ENCODE measurements at places on chromosomes 5 and 9. TPM values are rescaled to one million over a fixed set of nuclear protein-coding genes. Genes with fewer than 3 reads are reported as not detected.

DNA sequence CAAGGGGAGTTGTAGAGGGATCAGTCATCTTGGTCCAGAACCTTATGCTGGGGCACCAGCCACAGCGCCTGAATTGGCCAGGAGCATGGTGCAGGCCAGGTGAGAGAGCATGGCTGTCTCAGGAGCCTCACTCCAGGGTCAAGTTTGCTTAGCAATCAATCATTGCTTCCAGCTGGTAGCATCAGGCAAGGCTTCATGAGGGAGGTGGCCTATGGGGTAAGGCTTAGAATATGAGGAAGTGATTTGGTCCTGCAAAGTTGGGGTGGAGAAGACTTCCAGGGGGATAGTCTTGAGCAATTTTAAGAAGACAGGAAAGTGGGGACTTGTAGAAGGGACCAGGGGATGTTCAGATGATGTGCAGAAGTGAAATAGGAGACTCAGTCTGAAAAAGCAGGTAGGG, 53.9 kb upstream of the PITX1 start:
- no peaks in the 10 kb centered on the region for H3K4me1 ChIP-seq
- no peaks in the 10 kb centered on the region for H3K36me3 ChIP-seq
- DNase-seq, result no peak

DNA sequence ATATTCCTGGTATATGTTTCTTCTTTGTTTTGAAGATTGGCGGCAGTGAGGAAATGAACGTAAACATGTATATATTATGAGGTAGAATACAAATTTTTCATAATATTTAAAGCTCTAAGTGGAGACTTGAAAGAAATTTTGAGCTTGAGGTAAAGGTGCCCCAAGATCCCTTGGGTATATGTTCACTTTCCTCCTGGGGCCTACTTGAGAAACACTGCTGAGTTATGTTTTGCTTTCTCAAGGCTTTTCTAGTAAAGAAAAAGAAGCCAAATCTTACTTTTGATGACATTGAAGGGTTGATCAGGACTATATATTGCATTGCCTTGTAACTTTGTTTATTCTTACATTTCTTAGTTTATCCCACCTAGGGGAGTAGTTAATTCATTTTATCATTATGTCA, 30.7 kb downstream of the AP3S1 start:
- H3K27me3 ChIP-seq, result no peaks in the 10 kb centered on the region
- H3K27ac ChIP-seq, result no peak overlapping the region
- H3K4me1 ChIP-seq, result peaks cover 20% of the 10 kb centered on the region
- no peak for DNase-seq
- H3K4me3 ChIP-seq, result no peak overlapping the region

DNA sequence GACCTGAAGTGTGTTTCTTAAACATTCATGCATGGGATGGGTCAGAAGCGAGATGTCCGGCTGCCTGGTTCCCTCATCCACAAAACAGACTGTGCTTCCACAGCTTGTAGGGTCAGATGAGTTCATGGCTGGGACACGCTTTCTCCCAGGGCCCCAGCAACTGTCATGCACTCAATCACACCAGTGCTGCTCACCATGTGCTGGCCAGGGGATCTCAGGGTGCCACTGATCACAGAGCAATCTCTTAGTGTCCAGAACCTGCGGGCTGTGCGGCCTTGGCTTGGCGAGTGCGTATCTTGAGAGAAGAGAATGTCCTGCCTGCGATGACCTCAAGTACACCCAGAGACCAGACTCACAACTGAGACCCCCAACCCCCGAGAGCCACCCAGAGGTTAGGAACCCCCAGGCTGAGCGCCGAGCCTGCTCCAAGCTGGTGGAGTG, 26.0 kb upstream of the FCN2 start:
- no peak overlapping the region for H3K4me3 ChIP-seq
- H3K4me1 ChIP-seq, result peaks cover 6% of the 10 kb centered on the region
- no peak overlapping the region for H3K27ac ChIP-seq
- no peaks in the 10 kb centered on the region for H3K27me3 ChIP-seq

- no peaks in the 10 kb centered on the region for H3K36me3 ChIP-seq
- no peak for DNase-seq
- H3K27ac ChIP-seq, result no peak overlapping the region
- H3K27me3 ChIP-seq, result no peaks in the 10 kb centered on the region
- no peak overlapping the region for H3K4me3 ChIP-seq
Observed at GRCh38 chr9:108322326-108323098, 533.3 kb downstream of the ACTL7B start.

DNA sequence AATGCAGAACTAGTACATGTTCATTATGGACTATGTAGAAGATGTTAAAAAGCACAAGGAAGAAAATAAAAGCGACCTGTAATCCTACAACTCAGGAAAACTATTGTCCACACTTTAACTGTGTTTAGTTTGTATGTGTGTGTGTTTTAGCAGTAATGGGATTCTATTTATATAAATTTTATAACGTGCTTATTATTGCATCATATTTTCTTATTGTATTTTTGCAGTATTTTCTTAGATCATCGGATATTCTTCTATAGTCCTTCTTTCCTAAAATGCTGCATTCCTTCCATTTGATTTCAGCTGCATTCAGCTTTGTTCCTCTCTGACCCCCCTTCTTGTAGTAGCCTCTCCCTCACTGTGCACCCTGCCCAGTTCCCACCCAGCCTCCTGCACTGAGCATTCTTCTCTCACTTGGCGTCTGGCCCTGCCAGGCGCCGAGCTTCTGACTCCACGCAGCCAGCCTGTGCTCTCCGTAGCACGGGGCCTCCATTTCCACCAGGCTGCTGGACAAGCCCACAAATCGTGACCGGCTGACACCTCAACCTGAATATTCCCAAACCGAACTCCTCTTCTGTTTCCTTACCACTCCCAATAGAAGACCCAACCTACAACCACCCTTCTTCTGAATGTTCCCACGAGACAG, 39.9 kb downstream of the MVB12B start:
- peaks cover 14% of the 10 kb centered on the region for H3K4me1 ChIP-seq
- no peaks in the 10 kb centered on the region for H3K36me3 ChIP-seq
- H3K4me3 ChIP-seq, result no peak overlapping the region
- H3K27ac ChIP-seq, result no peak overlapping the region
- no peak for DNase-seq
- no peaks in the 10 kb centered on the region for H3K27me3 ChIP-seq

GRCh38 chr5:74357827-74358226, 282.7 kb downstream of the ENC1 start:
- H3K27ac ChIP-seq, result no peak overlapping the region
- no peak for DNase-seq
- H3K4me3 ChIP-seq, result no peak overlapping the region
- H3K36me3 ChIP-seq, result no peaks in the 10 kb centered on the region

- no peaks in the 10 kb centered on the region for H3K27me3 ChIP-seq
- H3K4me3 ChIP-seq, result no peak overlapping the region
- H3K36me3 ChIP-seq, result no peaks in the 10 kb centered on the region
- H3K27ac ChIP-seq, result no peak overlapping the region
Observed at GRCh38 chr5:113205323-113205722, 228.7 kb downstream of the DCP2 start.

DNA sequence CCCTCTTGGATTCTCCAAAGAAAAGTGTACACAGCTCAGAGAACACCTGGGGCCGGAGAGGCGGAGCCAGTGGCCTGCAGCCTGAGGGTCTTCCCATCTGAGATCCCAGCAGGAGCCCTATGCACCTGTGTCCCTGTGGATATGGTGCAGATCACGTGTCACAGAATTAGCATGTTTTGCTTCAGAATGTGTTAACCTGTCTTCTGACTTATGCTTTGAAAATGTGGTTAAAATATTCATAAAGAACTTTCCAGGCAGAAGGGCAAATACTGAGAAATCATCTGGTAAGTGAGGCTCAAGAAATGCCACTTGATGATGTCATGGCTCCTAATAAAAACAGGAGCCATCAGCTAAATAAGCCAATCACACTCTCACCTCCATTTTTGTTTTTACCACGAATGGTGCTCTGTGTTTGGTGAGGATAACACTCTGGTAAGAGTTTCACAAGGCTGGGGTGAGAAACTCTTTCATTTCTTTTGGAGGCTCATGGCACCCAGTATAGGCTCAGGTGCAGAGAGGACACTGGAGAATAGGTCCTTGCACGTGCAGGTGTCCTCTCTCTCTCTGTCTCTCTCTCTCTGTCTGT, 279.8 kb downstream of the FSTL4 start:
- no peaks in the 10 kb centered on the region for H3K4me1 ChIP-seq
- no peak for DNase-seq
- H3K4me3 ChIP-seq, result no peak overlapping the region
- no peaks in the 10 kb centered on the region for H3K27me3 ChIP-seq
- no peak overlapping the region for H3K27ac ChIP-seq

GRCh38 chr9:37551888-37552287, 24.3 kb downstream of the FBXO10 start:
- H3K4me3 ChIP-seq, result no peak overlapping the region
- no peak for DNase-seq
- no peaks in the 10 kb centered on the region for H3K27me3 ChIP-seq
- no peaks in the 10 kb centered on the region for H3K36me3 ChIP-seq
- H3K4me1 ChIP-seq, result no peaks in the 10 kb centered on the region

- H3K4me1 ChIP-seq, result peaks cover 16% of the 10 kb centered on the region
- no peak for DNase-seq
- no peaks in the 10 kb centered on the region for H3K36me3 ChIP-seq
- no peaks in the 10 kb centered on the region for H3K27me3 ChIP-seq
- peak overlapping the region; percentile 51 for H3K4me3 ChIP-seq
- H3K27ac ChIP-seq, result no peak overlapping the region
Observed at GRCh38 chr9:19471737-19472648, 63.2 kb downstream of the ACER2 start.

SLC22A4 gene
- 0.14 TPM for total RNA-seq

LECT2 gene
- not detected for total RNA-seq

SPATA6L gene
- total RNA-seq, result 2.4 TPM

BNC2 gene
- 16.9 TPM for total RNA-seq
